ENCODE measurements at places on chromosomes 1 and 21.

- no peak for DNase-seq
- H3K36me3 ChIP-seq = peaks cover 8% of the 10 kb centered on the region
- peaks cover 2% of the 10 kb centered on the region for H3K4me1 ChIP-seq
These were observed 55.2 kb downstream of the ST6GALNAC3 start for GRCh38 chr1:76129731-76130130.

GRCh38 chr1:65955071-65955470 is 162.4 kb downstream of the PDE4B start:
- H3K4me1 ChIP-seq = peaks cover 3% of the 10 kb centered on the region
- no peak overlapping the region for H3K4me3 ChIP-seq
- no peak overlapping the region for H3K27ac ChIP-seq
- no peak for DNase-seq

- no peaks in the 10 kb centered on the region for H3K27me3 ChIP-seq
- H3K4me3 ChIP-seq = no peak overlapping the region
- H3K4me1 ChIP-seq = no peaks in the 10 kb centered on the region
- no peak overlapping the region for H3K27ac ChIP-seq
- no peaks in the 10 kb centered on the region for H3K36me3 ChIP-seq
- DNase-seq = no peak
These were observed 20.4 kb downstream of the SLC26A9 start for GRCh38 chr1:205922806-205923205.

- H3K27ac ChIP-seq = no peak overlapping the region
- no peaks in the 10 kb centered on the region for H3K4me1 ChIP-seq
- no peak overlapping the region for H3K4me3 ChIP-seq
- no peak for DNase-seq
- H3K27me3 ChIP-seq = no peaks in the 10 kb centered on the region
- H3K36me3 ChIP-seq = no peaks in the 10 kb centered on the region
These were observed 27.5 kb downstream of the TBX15 start for GRCh38 chr1:118960567-118961136.

DNA sequence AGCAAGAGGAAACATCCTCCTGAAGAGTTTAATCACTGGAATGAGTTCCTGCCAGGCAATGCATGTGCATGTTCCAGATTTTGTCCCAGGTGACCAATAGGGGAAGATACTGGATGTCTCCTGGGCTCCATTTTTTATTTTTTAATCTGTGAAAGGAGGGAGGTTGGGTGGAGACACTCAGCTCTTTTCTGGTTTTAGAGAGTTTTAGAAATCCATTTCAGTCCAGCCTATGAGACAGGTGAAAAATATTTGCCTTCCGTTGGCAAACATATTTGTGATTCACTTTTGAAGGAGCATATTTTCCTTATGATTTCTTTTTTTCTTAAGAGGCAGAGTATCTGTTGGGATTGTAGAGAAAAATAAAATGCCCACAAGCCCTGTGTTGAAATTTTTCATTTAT is 70.7 kb downstream of the ABCA4 start:
- no peak for DNase-seq
- H3K27me3 ChIP-seq = no peaks in the 10 kb centered on the region
- no peak overlapping the region for H3K27ac ChIP-seq
- no peaks in the 10 kb centered on the region for H3K36me3 ChIP-seq

- no peak for DNase-seq
- H3K27me3 ChIP-seq = no peaks in the 10 kb centered on the region
- peaks cover 11% of the 10 kb centered on the region for H3K4me1 ChIP-seq
These were observed 126.2 kb upstream of the ETS2 start for GRCh38 chr21:38679534-38679933.

DNA sequence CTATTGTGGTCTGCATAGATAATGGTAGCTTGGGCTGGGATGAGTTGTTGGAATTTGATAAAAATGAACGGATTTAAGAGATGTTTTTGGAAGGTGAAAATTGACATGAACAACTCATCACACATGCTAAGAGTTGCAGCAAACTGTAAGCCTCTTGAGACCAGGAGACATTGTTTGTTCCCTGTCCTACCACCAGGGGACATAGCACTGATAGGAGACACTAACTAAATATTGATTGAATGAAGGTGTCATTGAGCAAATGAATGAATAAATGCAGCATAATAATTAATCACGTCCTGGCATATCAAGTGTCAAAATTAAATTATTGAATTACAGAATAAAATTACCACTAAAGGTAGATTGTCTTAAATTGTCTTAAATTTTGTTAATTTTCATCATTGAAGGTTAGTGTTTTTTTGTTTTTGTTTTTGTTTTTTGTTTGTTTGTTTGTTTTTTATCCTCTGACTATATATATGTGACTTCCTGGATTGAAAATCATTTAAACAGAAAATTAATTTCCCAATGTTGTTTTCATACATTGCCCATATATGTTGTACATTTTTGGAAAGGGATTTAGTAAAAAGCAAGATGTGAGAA is 285.3 kb upstream of the C1orf105 start:
- H3K36me3 ChIP-seq = no peaks in the 10 kb centered on the region
- H3K4me3 ChIP-seq = no peak overlapping the region
- no peaks in the 10 kb centered on the region for H3K27me3 ChIP-seq
- no peaks in the 10 kb centered on the region for H3K4me1 ChIP-seq

- H3K4me1 ChIP-seq = peaks cover 47% of the 10 kb centered on the region
- H3K4me3 ChIP-seq = no peak overlapping the region
- no peaks in the 10 kb centered on the region for H3K27me3 ChIP-seq
- DNase-seq = no peak
- peak overlapping the region; percentile 98 for H3K27ac ChIP-seq
- no peaks in the 10 kb centered on the region for H3K36me3 ChIP-seq
These were observed 178.6 kb downstream of the PRDM16 start for GRCh38 chr1:3247521-3248121.

DNA sequence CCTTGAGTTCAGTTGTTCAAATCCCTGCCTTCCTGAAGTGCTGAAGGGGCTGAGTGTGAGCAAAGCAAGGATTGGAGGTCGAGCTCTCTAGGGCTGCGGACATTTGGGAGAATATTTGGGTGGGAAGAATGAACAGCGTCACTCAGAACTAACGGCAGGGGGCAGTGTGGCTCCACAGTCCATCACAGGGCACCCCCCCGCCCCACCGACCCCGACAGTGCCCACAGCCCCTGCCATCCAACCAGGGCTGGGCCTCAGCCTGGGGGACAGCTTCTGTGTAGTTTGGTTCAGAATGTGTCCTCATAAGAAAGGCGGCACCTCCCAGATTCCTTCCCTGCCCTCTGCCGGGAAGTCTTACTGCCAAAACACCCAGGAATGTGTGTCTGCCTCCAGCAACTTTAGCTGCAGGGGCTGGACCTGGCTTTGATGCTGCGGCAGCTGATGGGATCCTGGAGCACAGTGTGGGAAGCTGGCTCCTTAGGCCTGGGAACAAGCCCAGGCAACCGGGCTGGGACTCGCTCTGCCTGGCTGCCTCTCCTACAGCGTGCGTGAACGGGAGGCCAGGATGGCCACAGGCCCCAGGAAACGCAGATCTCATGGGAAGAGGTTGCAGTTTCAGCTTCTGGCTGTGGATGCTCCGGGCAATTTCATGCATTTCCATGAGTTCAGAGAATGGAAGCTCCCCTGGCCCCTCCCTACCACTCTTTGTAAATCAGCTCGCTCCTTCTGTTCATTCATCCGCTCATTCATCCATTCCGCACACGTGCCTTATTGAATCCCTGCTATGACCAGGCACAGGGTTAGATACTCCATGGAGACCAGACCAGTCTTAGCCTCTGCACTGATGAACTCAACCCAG is 104.9 kb upstream of the TMPRSS2 start:
- H3K36me3 ChIP-seq = no peaks in the 10 kb centered on the region
- H3K4me1 ChIP-seq = peaks cover 10% of the 10 kb centered on the region
- H3K27ac ChIP-seq = no peak overlapping the region
- peaks cover 3% of the 10 kb centered on the region for H3K27me3 ChIP-seq

DNA sequence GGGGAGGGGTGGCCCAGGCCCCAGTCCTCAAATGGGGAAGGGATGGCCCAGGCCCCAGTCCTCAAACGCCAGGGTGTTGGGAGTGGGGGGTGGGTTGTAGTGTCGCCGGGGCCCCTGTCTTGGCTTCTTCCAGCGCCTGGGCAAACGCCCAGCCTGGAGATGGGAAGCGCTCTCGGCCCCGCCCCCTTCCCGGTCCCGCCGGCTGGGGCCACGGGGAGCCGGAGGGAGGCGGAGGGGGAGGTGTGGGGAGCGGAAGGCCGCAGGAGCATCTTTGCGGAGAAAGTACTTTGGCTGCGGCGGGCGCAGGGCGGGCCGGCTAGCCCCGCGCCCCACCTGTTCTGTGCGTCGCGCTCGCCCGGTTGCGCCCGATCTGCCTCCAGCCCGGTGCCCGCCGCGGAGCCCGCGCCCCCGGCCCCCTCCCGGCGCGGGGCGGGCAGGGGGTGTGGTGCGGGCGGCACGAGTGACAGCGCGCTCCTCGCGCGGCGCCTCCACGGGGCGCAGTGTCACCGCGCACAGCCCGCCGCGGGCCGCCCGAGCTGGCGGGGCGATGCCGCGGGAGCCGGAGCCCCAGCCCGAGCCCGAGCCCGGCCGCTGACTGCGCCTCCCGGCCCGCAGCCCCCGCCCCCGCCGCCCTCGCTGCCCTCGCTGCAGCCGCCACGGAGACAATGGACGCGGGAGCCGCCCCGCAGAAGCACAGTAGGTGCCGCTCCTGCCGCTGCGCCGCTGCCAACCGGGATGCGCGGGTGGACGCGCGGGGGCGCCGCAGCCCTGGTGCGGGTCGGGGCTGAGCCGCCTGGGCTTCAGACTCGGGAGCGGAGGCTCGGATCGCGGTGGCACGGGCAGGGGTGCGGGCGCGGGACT is 31.1 kb upstream of the PEX10 start:
- DNase-seq = no peak
- no peaks in the 10 kb centered on the region for H3K36me3 ChIP-seq
- peaks cover 16% of the 10 kb centered on the region for H3K27me3 ChIP-seq

GRCh38 chr1:40317394-40318074 is 448 bp upstream of the COL9A2 start:
- H3K27me3 ChIP-seq = peaks cover 39% of the 10 kb centered on the region
- peaks cover 21% of the 10 kb centered on the region for H3K4me1 ChIP-seq
- H3K4me3 ChIP-seq = peak overlapping the region; percentile 23
- H3K27ac ChIP-seq = no peak overlapping the region

- peaks cover 48% of the 10 kb centered on the region for H3K27me3 ChIP-seq
- peaks cover 36% of the 10 kb centered on the region for H3K4me1 ChIP-seq
- H3K4me3 ChIP-seq = no peak overlapping the region
- H3K36me3 ChIP-seq = no peaks in the 10 kb centered on the region
- H3K27ac ChIP-seq = no peak overlapping the region
- no peak for DNase-seq
These were observed 46.9 kb upstream of the ADARB1 start for GRCh38 chr21:45027241-45028196.

- no peak overlapping the region for H3K4me3 ChIP-seq
- H3K36me3 ChIP-seq = peaks cover 20% of the 10 kb centered on the region
- peaks cover 2% of the 10 kb centered on the region for H3K4me1 ChIP-seq
- no peak overlapping the region for H3K27ac ChIP-seq
- H3K27me3 ChIP-seq = no peaks in the 10 kb centered on the region
- no peak for DNase-seq
These were observed 18.0 kb upstream of the YTHDF2 start for GRCh38 chr1:28718586-28719331.

DNA sequence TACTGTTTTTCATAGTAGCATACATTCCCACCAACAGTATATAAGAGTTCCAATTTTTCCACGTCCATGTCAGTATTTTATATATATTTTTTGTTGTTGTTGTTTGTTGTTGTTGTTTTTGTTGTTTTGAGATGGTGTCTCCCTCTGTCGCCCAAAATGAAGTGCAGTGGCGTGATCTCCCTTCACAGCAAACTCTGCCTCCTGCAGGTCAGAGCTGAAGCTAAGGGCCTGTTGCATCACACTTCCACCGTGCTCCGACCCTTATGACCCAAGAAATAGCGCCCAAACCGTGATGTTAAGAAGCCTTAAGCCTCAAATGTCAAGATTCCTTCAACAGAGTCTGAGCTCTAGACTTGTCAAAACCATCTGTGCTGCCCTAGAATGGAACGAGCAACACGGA is 2032.3 kb downstream of the MRPL39 start:
- H3K36me3 ChIP-seq = no peaks in the 10 kb centered on the region
- H3K27me3 ChIP-seq = no peaks in the 10 kb centered on the region
- DNase-seq = no peak
- no peaks in the 10 kb centered on the region for H3K4me1 ChIP-seq
- H3K4me3 ChIP-seq = no peak overlapping the region
- no peak overlapping the region for H3K27ac ChIP-seq

DNA sequence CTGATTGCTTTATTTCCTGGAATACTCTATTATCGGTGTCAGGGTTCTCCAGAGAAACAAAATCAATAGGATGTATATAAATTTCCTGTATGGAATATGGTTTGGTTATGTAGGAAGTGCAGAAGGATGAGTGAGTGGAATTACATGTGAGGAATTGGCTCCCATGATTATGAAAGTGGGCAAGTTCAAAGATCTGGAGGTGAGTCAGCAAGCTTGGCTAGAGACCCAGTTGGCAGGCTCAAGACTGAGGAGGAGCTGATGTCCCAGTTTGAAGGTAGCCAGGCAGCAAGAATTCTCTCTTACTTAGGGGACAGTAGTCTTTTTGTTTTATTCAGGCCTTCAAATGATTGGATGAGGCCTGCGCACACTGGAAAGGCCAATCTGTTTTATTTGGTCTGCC is 57.5 kb downstream of the MAP3K7CL start:
- H3K27ac ChIP-seq = no peak overlapping the region
- H3K36me3 ChIP-seq = no peaks in the 10 kb centered on the region
- H3K27me3 ChIP-seq = no peaks in the 10 kb centered on the region
- no peaks in the 10 kb centered on the region for H3K4me1 ChIP-seq
- no peak for DNase-seq

DNA sequence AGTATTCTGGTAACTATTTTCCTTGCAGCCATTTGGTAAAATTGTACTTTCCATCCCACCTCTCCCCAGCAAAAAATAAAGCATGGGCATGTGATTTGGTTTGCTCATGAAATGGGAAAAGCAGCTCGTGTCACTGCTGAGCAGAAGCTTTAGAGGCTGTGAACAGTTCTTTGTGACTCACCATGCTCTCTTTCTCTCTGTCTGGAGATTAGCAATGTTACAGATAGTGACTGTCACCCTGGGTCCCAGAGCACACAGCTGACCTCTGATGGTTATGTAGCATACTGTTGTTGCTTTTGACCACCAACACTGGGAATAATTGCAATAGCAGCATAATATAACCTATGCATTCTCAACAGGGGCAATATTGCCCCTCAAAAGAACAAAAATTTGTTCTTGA is 70.6 kb downstream of the RGS2 start:
- H3K27ac ChIP-seq = no peak overlapping the region
- no peak for DNase-seq
- H3K27me3 ChIP-seq = no peaks in the 10 kb centered on the region

DNA sequence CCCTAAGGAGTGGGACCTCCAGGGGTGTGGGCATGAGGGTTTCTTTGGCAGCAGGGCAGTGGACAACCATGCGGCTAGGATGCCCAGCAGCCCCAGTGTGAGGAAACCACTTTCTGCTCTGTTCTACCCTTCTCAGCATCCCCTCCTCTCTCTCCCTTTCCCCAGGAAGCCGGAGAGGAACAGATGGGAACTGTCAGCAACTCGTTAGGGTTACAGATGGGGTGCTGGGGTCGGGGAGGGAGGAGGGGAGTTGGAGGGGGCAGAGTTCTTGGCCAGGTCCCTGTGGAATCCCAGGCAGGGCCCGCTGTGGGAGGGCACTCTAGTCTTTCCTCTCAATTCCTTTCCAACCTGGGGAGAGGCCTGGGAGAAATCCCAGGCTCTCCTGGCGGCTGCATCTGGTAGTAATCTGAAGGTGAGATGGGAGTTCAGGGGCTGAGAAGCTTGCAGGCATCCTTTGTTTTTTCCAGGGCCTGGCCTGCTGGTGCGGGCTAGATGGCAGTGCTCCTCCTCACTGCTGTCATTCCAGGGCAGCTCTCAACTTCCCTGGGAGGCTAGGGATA is 93.9 kb upstream of the CSF3R start:
- DNase-seq = no peak
- no peak overlapping the region for H3K4me3 ChIP-seq
- H3K27me3 ChIP-seq = no peaks in the 10 kb centered on the region
- H3K36me3 ChIP-seq = no peaks in the 10 kb centered on the region
- H3K4me1 ChIP-seq = peaks cover 5% of the 10 kb centered on the region

All from neuronal stem cell (in vitro differentiated cells).